ENCODE measurements at places on chromosomes 13 and 19.

- DNase-seq, result no peak
These were observed 184.5 kb upstream of the SOX21 start for GRCh38 chr13:94896719-94897317.

DNA sequence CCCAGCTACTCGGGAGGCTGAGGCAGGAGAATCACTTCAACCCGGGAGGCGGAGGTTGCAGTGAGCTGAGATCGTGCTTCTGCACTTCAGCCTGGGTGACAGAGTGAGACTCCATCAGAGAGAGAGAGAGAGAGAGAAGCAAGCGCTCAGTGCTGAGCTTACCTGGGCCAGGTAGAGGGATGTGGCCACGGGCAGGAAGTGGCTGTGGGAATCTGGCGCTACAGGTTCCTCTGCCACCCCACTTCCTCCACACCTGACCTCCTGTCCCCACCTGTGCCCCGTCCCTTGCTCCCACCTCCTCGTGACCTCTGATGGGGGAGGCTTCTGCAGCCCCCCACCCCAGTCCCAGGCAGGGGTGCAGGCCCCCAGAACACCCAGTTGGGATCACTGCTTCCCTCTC, 1.0 kb upstream of the NCCRP1 start:
- no peak for DNase-seq

GRCh38 chr13:40153516-40153915, 498.1 kb downstream of the COG6 start:
- DNase-seq, result no peak

DNA sequence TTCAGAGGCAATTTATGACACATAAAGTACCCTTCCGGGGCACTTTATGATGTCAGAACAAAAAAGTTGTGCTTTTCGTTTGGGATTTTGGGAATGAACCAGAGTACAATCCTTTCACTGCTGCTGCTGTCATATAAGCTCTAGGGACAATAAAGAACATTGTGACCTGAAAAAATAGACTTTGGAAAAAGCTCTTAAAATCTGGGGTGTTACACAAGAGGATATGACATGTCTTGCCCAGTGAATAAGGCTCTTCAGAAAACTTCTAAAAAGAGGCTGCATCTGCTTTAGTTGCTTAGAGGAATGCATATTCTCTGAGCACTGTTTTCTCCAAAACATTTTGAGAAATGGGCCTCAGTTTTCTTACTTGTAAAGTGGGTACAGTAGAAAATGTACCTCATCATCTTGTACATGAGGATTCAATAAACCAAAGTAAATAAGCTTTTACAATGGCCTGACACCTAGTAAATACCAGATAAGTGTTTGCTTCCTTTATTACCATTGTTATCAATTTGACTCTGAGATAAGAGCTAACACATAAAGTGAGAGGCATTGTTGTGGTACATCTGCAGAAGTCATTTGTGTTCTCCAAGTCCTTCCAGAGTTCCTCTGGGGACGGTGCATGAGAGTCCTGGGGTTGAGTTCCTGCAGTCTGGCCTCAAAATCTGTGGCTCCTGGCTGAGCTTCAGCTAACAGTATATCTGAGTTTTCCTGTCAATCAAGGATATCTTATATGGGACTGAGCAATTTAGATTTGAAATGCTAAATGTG, 67.4 kb upstream of the EDNRB start:
- no peak for DNase-seq

GRCh38 chr13:37878496-37878895, 8.9 kb upstream of the TRPC4 start:
- DNase-seq, result no peak

DNA sequence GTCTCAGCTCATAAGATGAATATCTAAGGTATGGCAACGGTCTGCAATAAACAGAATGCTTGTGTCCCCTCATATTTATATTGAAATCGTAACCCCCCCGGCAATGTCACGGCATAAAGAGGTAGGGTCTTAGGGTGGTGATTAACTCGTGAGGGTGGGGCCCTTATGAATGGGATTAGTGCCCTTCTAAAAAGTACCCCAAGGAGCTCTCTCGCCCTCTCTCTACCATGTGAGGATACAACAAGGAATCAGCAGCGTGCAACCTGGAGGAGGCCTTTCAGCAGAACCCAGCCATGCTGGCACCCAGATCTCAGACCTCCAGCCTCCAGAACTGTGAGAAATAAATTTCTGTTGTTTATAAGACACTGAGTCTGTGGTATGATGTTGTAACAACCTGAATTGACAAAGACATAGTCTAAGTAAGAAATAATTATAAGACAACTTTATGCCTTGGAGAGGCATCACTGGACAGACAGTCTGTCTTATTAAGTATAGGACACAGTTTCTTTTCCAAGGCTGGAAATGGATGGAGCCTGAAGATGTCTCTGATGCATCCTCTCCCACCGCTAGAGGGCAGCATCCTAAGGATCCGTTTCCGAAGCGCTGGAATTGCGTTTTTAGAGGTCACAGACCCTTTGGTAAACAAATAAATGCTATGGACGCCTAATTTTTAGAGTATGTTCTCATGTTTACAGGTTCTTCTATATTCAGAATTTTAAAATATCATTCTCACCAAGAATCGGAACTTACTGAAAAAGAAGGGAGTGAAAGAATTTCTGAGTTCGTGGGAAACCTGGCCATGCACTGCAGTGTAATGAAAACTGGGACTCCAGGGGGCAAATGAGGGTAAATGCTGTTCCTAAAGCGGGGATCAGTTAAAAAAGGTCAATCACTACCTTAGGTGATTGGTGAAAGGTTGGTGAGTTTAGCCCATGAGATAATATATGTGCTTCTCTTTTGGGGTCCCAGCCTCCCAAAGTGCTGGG, 13.3 kb upstream of the LEUTX start:
- DNase-seq, result peak; percentile 52

DNA sequence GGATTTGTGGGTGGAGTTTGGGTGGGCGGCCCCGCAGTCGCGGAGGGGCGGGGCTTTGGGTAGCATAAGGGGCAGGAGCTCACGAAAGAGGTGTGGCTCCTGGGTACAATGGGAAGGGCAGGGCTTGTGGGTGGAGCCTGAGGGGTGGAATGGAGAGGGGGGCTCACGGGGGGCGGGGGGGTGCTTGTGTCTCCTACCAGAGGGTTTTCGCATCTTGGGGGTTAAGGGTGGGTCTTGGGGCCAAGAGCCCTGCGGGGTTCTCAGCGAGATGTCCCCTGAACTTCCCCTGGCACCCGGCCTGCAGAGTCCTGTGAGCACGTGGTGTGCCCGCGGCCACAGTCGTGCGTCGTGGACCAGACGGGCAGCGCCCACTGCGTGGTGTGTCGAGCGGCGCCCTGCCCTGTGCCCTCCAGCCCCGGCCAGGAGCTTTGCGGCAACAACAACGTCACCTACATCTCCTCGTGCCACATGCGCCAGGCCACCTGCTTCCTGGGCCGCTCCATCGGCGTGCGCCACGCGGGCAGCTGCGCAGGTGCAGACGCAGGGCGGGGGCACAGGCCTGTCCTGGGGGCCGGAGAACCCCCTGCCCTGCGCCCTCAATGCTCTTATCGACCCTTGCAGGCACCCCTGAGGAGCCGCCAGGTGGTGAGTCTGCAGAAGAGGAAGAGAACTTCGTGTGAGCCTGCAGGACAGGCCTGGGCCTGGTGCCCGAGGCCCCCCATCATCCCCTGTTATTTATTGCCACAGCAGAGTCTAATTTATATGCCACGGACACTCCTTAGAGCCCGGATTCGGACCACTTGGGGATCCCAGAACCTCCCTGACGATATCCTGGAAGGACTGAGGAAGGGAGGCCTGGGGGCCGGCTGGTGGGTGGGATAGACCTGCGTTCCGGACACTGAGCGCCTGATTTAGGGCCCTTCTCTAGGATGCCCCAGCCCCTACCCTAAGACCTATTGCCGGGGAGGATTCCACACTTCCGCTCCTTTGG, 5.1 kb downstream of the FSTL3 start:
- DNase-seq, result no peak

GRCh38 chr13:105804561-105805190, 730.8 kb downstream of the EFNB2 start:
- no peak for DNase-seq

GRCh38 chr13:109243311-109243951, 543.0 kb downstream of the IRS2 start:
- peak; percentile 87 for DNase-seq

DNA sequence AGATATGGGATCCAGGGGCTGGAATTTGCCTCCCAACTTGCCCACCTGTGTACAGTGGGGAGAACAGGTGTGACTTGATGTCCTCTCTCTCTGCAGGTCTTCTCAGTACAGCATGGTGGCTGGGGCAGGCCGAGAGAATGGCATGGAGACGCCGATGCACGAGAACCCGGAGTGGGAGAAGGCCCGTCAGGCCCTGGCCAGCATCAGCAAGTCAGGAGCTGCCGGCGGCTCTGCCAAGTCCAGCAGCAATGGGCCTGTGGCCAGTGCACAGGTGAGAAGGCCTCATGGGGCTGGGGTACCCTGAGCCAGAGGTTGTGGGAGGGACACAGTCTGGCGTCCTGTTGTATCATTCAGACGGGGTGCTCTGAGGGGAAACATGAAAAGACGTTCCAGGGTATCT, 3.0 kb downstream of the LENG8 start:
- DNase-seq, result no peak

DNA sequence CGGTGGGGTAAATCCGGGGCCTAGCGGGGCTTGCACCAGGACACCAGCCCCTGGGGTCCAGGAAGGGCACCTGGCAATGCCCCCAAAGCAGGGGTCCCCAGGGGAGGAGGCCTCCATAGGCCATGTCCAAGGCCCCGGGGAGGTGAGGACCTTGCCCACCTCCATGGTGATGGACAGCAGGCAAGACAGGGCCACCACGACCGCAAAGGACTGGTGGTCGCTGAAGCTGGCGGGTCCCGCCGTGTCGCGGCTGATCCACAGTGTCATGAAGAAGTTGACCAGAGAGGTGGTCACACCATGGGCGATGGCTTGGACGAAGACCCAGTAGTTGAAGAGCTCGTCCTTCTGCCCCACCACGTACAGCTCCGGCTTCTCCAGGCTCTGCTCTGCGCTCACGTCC, 26.8 kb downstream of the ATP8B3 start:
- DNase-seq, result no peak

GRCh38 chr13:33931397-33932311, 113.7 kb downstream of the RFC3 start:
- DNase-seq, result peak; percentile 62

DNA sequence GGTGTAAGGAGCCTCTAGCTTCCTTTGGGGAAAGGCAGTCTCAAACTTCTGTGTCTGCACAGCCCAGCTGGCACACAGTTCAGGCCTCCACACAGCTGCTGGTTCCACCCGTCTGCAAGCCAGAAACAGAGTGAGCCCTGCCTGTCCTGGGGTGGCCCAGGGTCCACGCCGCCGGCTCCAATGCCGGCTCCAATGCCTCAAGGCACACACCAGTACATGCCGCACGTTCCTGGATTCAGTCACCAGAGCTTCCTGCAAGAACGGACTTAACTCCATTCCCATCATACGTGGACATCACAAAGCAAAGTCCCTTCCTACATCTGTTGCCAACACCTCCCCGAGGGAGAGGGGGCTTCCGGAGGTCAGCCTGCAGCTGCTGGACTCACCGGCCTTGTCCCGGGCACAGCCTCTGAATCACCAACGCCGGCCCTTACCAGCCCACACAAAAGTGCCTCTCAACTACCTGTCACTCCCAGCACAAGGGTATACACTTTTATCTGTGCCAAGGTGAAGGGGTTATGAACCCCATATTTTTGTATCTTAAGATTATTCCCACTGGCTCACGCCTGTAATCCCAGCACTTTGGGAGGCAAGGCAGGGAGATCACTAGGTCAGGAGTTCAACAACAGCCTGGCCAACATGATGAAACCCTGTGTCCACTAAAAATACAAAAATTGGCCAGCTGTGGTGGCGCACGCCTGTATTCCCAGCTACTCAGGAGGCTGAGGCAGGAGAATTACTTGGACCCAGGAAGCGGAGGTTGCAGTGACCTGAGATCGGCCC, 8.5 kb downstream of the SH3GL1 start:
- DNase-seq, result no peak

- no peak for DNase-seq
These were observed 428.7 kb downstream of the MYO16 start for GRCh38 chr13:109058087-109058486.

DNA sequence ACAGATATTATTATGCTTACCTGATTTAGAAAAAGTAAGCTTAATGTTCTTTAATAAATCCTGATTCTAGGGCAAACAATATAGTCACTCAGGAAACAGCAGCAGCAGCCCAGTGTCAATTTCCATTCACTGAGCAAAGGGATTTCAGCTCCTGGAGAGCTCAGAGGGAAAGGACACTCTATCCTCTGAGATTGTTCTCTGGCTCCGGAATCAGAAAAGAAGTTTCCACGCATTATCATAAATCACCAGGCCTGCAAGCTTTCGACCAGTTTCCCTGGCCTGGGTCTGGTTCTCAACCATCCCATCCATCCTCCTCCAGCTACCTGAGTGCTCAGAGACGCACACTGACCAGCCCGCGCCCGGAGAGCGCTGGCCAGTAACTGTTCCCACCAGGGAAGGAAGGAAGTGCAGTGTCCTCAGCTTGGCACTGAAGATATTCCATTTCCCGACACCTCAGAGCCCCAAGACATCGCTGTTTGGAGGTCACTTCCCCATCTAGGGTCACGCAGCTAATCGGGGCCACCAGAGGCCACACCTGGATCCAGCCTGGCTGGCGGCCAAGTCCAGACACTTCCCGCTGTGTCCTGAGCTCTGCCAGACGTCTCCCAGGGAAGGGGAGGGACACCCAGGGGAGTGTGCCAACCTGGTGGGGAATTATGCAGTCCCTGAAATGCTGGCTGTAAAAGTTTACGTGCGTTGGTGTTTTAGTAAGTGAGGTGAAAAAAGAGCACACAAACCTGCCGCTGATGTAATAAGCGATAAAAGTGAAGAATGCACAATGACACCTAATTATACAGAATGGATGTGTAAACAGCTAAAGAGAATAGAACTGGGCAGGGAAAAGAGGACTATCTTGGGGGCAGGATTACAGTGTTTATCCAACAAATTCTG, 29.1 kb downstream of the EPS15L1 start:
- DNase-seq, result no peak

- peak; percentile 91 for DNase-seq
These were observed 4.0 kb downstream of the EMP3 start for GRCh38 chr19:48329167-48329891.

DNA sequence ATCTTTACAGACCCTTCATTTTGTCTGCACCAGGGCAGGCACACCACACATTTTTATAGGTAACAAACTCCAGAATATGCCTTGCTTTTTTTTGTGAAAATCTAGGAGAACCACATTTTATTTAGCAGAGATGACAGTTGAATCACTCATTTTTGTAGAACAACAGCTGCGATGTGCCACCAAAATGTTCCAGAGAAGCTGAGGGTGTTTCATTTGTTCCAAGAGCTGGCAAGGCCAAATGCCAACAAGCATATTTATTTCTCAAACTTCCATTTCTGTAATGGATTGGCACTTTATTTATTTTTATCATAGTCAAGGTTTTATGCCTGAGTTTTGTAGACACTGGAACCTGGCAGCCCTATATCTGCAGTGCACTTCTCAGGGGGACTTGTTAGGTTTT, 10.4 kb downstream of the OLFM4 start:
- DNase-seq, result no peak

- no peak for DNase-seq
These were observed 48.4 kb downstream of the AKAP11 start for GRCh38 chr13:42320375-42320787.

All from SW480 (cell line).